RWPE1 (cell line): ENCODE measurements at places on chromosomes 1 and 21.

DNA sequence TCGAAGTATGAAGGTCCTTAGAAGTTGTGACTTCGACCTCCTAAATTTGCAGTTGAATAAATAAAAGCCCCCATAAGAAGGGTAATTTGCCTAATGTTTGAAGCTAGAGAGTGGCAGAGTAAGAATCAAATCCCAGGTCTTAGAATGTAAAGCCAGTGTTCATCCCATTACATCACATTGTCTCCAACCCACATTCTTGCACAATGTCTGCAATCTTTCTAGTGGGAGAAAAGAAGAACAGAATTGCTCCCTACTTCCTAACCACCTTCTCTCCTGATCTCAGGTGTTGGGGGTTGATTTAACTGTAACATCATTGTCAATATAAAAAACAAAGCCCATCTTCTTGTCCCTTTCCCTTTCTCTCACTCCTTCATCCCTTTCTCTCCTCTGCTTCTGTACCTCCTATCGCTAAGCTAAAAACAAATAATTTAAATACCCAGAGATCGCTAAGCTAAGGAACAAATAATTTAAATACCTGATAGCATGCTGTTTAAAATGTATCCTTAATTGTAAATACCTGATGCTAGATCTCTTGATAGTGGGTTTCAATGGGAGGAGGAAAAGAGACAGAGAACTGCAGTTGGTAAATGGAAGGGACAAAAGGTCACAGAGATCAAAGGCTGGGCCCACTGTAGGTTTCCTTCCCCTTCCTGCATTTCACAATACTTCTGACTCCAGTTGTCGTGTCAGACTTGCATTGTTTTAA is 32.1 kb upstream of the CCDC190 start:
- no peak for DNase-seq

DNA sequence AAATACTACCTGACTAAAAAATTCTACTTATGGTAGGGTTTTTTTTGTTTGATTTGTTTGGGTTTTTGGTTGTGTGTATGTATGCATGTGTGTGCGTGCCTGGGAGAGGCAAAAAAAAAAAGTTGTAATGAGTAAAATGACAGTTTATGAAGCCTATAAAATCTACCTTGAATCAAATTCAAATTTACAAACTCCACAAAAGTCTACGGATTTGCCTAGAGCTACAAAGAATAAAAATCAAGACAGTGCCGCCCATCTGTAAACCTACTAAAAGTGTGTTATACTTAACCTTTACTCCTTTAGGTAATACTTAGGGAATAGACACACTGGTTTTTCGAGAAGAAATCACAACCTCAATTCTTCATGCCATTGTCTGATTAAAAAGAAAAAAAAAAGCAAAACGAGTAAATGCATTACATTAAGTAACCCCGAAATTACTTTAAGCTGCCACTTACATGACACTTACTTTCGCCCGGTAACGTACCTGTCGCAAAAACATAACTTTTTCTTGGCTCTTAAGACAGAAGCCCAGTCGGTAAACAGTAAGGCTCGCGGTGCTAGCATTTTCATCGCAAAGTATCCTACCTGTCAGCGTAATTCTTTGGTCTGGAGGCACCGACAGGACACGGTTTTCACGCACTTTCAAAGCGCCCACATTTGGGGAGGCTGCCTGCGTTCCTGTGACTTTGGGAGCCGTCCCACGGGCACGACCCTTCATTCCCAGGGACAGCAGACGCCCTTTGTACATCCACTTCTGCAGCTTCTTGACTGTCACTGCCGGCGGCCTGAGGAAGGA is 951 bp downstream of the SYDE2 start:
- no peak for DNase-seq

DNA sequence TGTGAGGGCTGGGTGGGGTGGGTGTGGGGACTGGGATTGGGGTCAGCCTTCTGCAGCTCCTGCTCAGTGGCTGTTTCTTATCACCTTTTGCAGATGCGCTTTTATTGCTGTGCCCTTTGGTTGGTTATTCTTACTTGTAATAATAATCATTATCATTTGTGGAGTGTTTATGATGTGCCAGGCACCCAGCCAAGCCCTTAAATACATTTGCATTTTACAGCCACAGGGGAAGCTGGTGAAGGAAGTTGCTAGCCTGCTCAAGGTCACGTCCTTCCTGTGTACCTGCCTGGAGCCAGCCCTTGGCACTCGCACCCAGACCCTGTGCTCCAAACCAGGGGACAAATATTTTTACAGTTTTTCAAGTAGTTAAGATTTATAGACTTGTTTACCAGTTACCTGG is 144.0 kb downstream of the PGBD5 start:
- no peak for DNase-seq

DNA sequence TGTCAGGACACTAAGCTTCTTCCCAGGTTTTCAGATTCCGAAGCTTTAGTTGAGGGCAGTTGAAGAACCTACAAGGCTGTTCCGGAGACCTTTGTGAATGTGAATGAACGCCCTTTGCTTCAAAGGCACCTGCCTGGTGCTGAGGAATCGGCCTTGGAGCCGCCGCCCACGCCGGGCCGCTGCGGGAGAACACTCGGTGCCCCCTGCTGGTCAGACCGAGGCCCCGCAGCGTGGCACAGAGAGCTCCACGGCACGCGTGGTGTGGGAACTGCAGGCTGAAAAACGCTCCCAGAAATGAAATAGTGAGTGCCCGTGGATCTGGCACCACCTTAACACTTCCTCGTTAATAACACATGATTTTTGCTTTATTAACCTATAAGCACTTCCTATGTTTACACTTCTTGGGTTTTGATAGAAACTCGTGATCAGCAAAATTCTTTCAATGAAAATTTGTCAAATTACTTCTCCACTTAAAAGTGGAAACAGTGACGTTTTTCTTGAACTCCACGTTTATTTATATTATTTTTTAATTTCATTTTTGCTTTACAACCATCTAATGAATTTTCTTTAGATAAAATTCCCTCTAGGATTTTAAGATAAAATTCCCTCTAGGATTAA is 460.6 kb downstream of the DSCAM start:
- DNase-seq, result peak; percentile 8

DNA sequence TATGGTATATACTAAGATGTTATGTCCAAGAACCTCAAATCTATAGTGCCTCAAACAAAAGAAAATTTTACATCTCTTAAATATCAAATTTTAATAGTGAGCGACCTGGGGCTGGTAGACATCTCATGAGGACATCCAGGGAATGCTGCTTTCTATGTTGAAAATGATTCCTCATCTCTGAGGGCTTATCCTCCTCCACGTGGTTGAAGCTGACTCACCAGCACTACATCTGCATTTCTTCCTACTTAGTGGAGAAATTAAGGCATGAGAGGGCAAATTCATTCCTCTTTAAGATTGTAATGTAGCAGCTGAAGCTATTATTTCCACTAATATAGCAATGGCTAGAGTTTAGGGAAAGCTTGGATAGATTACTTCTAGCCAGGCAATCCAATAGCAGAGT is 529.5 kb downstream of the COL11A1 start:
- no peak for DNase-seq

- no peak for DNase-seq
Observed at GRCh38 chr1:115138271-115138670, 49.0 kb upstream of the TSPAN2 start.

GRCh38 chr1:90925928-90926869 is 95.6 kb downstream of the ZNF644 start:
- peak; percentile 7 for DNase-seq

DNA sequence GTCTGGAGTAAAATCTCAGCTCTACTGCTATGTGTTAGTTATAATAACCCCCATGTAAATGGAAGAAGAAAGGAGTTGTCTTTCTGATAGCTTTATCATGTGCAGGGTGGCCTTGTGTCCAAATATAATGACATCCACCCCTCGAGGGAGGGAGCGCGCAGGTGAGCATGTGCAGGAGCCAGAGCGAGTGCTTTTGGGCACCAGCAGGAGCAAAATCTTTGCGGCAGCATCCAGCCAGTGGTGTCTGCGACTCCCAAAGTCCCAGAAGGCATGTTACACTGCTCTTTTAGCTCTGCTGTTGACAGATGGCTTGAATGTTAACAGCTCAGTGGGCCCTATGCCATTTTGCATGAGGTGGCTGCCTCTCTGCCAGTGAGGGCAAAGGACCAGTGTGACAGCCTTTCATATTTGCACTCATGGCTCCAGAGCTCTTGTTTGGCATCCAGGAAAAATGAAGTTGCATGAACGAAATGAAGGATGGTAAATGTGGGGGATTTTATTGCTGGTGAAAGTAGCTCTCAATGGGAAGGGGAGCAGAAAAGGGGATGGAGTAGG is 146.7 kb downstream of the HMCN1 start:
- no peak for DNase-seq

DNA sequence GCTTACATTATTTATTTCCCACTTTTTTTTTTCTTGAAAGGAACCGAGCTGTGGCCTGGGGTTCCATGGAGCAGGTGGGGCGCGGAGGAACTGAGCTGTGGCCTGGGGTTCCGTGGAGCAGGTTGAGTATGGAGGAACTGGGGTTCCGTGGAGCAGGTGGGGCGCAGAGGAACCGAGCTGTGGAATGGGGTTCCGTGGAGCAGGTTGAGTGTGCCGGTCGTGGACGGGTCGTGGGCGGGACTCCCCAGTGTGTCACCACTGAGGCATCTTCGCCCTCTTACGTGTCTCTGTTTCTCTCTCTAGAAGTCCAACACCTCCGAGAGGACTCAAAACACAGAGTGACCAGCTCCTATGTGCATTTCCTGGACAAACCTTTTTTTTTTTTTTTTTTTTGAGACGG is 1.2 kb upstream of the SCNN1D start:
- no peak for DNase-seq

DNA sequence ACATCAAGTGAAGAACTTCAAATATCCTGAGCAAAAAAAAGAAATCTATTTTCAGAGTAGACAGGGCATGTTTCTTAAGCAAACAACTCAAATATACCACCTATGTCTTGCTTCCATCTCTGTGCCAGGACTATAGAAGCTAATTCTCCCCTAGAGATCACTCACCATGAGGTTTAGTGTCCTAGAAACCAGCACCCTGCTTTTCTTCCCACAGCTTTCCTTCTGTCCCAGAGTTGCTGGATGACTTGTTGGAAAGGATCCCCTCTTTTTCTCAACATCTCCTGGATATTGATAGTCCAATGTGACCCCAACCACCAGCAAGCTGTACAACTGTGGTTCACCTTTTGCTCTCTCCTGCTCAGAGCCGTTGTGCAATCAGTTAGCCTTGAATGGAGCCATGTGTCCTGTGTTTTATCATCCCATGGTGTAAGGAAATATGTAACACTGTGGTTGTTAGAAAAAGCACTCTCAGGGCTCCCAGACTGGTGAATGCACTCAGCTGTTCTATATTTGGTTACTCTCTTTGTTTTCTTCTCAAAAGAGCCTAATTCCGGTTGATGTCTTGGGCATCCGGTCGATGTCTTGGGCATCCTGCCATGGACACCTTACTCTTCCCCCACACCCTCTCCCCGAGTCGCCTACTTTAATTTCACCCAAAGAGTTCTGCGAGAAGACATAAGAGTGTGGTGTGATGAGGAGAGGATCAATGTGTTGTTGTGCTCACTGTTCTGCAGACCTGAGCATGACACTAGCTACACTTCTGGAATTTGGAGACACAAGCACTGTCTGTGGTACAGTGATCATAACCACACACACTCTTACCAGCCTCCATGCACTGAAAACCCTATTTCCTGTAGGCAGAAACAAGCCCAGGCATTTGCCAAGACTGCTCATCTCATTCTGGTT is 1.7 kb downstream of the TNFSF4 start:
- no peak for DNase-seq

GRCh38 chr21:21682172-21682571 is 684.0 kb downstream of the NCAM2 start:
- no peak for DNase-seq

- no peak for DNase-seq
Observed at GRCh38 chr1:30746212-30747032, 11.2 kb downstream of the LAPTM5 start.

DNA sequence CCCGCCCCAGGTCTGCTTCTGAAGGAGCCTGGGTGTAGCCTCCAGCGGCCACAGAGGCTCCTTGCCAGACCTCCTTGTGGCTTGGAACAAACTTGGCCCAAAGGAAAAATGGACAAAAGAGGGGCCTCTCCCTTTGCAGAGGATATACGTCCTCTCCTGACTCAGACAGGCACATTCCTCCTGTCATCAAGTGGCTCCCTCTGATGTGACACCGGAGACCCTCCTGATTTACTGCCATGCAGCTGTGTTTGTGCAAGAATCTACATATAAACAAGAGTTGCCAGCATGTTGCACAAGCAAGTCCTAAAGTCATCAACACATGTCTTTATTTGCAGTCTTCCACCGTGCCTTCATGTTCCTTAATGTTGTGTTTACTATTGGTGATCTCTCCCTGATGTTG is 54.1 kb upstream of the F3 start:
- DNase-seq, result no peak

GRCh38 chr1:83857103-83857502 is 141.8 kb downstream of the TTLL7 start:
- no peak for DNase-seq

DNA sequence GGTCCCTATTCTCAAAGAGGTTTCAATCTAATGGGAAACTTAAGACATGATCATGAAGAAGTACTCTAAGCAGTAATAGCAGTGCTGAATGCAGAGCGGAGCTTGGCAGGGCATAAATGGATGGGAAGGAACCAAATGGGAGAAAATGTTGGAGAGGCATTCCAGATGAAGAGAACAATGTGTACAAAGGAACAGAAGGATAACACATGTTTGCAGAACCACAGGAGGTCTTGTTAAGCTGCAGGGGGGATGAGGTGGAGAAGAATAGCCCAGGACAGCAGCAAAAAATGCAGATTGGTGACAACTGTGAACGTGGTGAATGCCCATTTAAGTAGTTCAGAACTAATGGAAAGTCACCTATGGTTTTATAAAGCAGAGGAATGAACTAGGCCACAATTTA is 99.1 kb downstream of the ASTN1 start:
- DNase-seq, result no peak

- DNase-seq, result no peak
Observed at GRCh38 chr1:46175243-46175642, 356 bp downstream of the TSPAN1 start.

- DNase-seq, result peak; percentile 23
Observed at GRCh38 chr1:221394011-221394544, 347.8 kb downstream of the DUSP10 start.

GRCh38 chr1:209855006-209855405 is 27.2 kb downstream of the UTP25 start:
- DNase-seq, result no peak

DNA sequence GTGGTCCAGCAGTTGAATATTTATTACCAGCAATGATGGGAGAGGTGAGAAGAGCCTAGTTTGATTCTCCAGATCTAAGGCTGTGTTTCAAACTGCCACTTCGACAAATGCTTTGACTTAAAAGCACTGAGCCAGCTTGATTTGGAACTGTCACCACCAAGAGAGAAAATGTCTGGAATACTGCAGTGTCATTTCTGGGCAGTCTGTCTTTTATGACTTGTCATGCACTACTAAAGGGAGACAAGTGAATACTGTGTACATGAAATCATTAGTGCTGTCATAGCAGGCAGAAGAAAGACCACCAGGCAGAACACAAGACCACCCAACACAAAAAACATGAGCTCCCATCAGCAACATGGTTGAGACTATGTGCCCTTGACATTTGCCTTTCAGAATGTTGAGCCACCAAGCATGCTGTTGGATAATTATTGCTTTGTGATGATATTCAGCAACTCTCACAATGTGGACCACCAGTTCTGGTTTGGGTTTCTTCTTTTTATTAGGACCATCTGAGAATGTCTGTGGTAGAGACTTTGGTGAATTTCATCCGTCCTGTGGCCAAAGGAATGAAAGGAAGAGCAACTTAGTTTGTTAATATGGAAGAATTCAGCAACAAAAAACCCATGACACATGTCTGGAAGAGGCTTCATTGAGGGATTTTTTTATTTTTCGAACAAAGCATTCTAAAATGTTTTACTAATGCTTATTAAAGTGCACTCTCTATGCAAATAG is 125.8 kb downstream of the NTMT2 start:
- DNase-seq, result no peak

GRCh38 chr1:198773030-198773429 is 134.2 kb downstream of the PTPRC start:
- no peak for DNase-seq
